ENCODE measurements at places on chromosomes 3 and 15. TPM values are rescaled to one million over a fixed set of nuclear protein-coding genes. Genes with fewer than 3 reads are reported as not detected.

Gene SIN3A
- 28.9 TPM for total RNA-seq

Gene RUVBL1
- 128 TPM for total RNA-seq

Gene COPB2
- 68.0 TPM for total RNA-seq

Gene PLXNB1
- 34.0 TPM for total RNA-seq

Gene ATP2B2
- 0.22 TPM for total RNA-seq

Gene LMAN1L
- total RNA-seq: 4.3 TPM

Gene PIAS1
- 106 TPM for total RNA-seq

Gene GOLGA8N
- 1.5 TPM for total RNA-seq

Gene CIB2
- total RNA-seq: 1.1 TPM

Gene BOC
- total RNA-seq: 0.47 TPM

Gene BLM
- total RNA-seq: 15.4 TPM

Gene THPO
- 12.5 TPM for total RNA-seq

Gene IQCH
- 2.4 TPM for total RNA-seq

Gene ARHGEF26
- total RNA-seq: not detected

Gene LINGO1
- not detected for total RNA-seq

Gene SLC22A14
- not detected for total RNA-seq

Gene CLRN1
- not detected for total RNA-seq

Gene TADA3
- 122 TPM for total RNA-seq

Gene RASGRP1
- 71.1 TPM for total RNA-seq

Gene IMPG2
- total RNA-seq: 0.32 TPM
